Activated CD4-positive, alpha-beta T cell treated with anti-CD3 and anti-CD28 coated beads for 48 hours (primary cell): ENCODE measurements at places on chromosomes 11 and 22.

DNA sequence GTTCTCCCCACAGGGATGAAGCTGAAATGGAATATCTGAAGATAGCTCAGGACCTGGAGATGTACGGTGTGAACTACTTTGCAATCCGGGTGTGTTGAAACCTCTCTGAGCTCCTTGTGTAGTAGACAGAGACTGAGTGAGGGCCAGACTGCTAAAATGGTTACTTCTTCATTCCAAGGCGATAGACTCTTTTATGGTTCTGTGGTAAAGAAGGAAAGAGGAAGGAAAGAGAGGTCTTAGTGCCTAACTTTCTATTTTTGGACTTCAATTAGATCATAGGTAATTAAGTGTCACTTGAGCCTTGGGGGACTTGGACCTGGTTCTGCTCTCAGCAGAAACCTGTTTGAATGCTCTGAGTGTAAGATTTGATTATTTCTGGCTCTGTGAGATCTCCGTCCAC, 54.7 kb downstream of the NF2 start:
- no peak for DNase-seq

GRCh38 chr11:60924906-60925853, 920 bp downstream of the TMEM132A start:
- DNase-seq = no peak

DNA sequence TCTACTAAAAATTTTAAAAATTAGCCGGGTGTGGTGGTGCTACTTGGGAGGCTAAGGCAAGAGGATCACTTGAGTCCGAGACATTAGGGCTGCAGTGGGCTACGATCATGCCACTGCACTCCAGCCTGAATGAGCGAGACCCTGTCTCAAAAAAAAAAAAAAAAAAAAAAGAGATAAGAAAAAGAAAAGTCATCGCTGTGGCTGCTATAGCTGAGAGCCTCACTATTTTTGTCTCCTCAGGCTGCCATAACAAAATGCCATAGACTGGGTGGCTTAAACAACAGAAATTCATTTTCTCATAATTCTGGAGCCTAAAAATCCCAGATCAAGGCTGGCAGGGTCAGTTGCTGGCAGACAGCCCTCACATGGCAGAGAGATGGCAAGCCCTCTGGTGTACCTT, 30.1 kb upstream of the DEPDC7 start:
- no peak for DNase-seq

- no peak for DNase-seq
Observed at GRCh38 chr22:48594757-48595510, 1232.7 kb downstream of the BRD1 start.

GRCh38 chr22:23178512-23179254, 1.6 kb upstream of the BCR start:
- DNase-seq = peak; percentile 71

DNA sequence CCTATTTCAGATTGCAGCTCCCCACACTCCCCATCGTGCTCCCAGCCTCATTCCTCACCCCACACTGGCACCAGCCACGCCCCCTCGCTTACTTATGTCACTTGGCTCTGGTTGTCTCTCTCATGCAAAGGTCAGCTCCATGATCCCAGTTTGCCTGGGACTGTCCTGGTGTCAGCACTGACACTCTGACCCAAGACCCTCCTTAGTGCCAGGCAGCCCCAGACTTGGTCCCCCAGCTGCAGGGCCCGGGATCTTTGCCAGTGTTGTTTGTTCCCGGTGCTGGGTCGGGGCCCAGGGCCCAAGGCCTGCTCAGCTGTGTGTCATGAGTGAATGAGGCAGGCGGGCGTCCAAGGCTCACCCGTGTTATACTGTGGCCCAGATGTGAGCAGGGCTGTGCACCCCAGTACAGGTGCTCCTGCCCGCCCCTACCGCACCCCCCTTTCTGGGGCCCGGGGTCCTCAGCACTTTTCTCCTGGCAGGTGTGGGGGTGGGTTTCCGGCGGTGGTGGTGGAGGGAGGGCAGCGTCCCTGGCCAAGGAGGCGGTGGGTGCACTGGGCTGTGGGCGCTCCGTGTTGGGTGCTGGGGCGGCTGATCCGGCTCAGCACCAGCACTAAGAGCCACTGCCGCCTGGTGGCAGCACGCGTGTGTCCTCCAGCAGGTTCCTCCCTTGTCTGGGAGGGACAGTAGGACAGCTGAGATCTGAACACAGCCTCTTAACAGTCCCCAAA, 19.5 kb downstream of the IL17REL start:
- peak; percentile 81 for DNase-seq

DNA sequence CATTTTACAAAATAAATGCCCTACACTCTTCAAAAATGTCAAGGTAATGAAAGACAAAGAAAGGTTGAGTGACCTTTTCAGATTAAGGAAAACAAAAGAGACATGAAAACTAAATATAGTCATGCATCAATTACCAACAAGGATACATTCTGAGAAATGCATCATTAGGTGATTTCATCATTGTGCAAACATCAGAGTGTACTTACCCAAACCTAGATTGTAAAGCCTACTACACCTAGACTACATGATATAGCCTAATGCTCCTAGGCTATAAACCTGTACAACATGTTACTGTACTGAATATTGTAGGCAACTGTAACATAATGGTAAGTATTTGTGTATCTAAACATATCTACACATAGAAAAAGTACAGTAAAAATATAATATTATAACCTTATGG, 26.7 kb downstream of the INTS4 start:
- DNase-seq = no peak

DNA sequence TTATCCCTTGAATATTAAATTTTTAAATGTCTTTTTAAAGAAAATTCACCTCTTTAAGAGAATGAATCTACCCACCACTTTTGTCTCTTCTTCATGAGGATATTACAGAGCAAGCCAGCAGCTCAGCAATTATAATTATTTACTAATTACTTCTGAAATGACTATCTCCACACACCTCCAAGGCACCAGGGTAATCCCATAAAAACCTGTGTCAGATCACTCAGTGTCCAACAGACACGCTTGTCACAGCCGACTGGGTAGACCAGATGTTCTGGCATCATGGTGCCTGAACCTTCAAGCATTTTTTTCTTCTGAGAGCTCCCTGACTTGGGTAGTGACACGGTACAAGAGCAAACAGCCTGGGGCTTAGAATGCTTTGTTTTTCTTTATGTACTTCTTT, 61.4 kb downstream of the EFCAB6 start:
- no peak for DNase-seq

DNA sequence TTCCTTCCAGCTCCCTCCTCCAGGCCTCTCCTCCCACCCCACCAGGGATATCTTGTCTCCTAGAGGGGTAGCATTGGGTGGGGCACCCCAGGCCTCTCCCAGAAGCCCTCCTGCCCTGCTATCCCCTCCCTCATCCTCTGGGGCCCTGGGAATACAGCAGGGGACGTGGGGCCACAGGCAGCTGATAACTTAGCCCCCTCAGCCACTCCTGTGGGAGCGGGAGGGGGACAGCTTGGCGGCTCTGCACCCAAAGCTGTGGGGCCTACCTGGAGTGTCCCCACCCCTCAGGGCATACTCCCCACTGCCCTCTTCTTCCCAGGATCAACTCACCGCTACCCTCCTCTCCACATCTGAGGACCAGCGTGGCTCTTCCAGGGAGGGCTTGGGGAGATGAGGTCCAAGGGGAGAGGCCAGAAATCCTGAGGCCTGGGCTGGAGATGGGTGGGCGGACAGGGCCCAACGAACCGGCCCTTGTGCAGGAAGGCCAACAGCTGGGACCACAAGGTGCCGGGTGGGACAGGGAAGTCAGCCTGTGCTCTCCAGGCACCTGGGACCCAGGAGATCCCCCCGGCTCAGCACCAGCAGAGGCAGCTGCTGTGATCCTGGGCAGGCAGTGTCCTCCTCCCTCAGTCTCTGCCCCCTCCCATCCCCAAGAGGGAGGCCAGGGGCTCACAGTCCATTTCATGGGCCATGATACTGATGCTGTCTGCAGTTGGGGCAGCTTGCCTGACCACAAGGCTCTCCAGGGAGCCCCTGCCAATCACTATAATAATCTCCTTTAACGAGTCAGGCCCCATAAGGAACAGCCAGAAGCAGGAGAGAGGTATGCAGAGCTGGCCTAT, 23.2 kb downstream of the NEAT1 start:
- no peak for DNase-seq

DNA sequence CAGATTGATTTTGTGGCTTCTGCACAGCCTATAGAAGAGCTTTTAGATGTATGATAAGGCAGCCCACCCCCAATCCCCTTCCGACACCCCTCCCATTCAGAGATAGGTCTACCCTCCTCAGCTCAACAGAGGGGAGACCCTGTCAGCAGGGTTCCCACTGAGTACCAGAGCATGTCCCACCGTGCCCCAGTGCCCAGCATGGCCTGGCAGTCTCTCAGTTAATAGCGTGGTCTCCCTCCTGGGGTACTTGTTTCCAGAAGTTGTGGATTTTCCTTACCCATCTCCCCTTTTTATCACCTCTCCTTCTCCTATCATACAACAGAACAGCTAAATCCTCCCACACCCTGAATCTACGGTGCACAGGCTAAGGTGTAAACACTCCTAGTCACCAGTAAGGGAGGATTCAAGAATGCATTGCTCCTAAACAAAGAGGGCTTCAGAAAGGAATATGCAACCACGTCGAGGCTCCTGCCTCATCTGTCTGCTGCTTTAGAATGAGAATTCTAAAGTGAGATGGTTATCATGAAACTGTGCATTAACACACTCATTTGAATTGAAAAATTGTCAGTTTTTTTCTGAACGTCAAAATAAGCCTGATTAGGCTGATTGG, 6.7 kb downstream of the PLAAT2 start:
- no peak for DNase-seq

- DNase-seq = no peak
Observed at GRCh38 chr11:1807264-1807995, 27.4 kb upstream of the SYT8 start.

GRCh38 chr11:59191095-59191494, 19.2 kb downstream of the DTX4 start:
- DNase-seq = no peak

GRCh38 chr11:92929246-92929645, 40.2 kb upstream of the MTNR1B start:
- no peak for DNase-seq

DNA sequence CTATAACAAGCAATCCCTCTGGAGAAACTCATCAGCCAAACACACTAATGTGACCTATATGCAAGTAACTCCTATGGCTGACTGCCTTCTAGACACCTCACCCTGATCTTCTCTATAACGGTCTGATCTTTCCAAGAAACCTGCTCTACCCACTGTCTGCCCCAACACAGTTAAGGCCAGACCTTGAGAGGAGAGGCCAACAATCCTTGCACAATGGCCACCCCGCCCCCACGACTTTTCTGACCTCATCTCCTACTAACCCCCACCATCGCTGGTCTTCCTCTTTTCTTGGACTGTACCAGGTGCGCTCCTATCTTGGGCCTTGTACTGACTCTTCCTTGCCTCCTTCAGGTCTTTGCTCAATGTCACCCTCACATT, 12.5 kb downstream of the HIRA start:
- no peak for DNase-seq

- no peak for DNase-seq
Observed at GRCh38 chr22:48632646-48633246, 1194.9 kb downstream of the BRD1 start.

DNA sequence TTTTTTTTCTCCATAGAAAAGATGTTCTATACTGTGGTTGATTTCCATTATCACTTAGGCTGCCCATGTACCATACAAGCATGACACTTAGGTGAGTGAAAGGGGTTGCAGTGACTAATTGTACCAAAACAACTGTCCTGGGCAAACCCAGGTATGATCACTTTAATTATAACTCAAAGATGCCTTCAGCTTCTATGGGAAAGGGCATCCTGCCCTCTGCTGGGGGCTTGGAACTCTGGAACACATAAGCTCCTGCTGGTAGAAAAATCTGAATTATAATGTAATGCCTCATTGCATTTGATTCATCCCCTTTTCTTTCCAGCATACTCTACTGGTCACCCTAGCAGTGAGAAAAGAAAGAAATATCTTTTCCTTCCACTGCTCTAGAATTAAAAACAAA, 206.3 kb downstream of the DDX10 start:
- DNase-seq = peak; percentile 31

- peak; percentile 9 for DNase-seq
Observed at GRCh38 chr11:121291896-121292494, 576 bp upstream of the SC5D start.

DNA sequence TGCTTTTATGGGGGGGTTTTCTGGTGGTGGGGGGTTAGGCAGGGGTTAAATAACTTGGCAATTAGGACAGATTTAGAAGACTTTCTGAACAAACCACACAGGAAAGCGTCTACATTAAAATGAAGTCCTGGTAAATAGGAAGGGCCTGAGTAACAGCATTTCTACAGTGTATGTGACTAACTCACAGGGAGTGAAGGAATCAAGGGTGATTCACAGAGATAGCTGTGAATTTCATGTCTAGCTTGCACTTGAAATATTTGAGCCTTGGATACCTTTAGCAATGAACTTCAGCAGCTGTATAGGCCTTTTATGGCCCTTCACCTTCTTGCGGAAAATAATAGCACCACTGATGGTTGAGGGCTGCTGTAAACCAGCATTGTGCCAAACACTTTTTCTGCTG, 26.1 kb upstream of the LDHA start:
- no peak for DNase-seq

- DNase-seq = no peak
Observed at GRCh38 chr11:105111145-105111944, 28.2 kb downstream of the CARD18 start.

DNA sequence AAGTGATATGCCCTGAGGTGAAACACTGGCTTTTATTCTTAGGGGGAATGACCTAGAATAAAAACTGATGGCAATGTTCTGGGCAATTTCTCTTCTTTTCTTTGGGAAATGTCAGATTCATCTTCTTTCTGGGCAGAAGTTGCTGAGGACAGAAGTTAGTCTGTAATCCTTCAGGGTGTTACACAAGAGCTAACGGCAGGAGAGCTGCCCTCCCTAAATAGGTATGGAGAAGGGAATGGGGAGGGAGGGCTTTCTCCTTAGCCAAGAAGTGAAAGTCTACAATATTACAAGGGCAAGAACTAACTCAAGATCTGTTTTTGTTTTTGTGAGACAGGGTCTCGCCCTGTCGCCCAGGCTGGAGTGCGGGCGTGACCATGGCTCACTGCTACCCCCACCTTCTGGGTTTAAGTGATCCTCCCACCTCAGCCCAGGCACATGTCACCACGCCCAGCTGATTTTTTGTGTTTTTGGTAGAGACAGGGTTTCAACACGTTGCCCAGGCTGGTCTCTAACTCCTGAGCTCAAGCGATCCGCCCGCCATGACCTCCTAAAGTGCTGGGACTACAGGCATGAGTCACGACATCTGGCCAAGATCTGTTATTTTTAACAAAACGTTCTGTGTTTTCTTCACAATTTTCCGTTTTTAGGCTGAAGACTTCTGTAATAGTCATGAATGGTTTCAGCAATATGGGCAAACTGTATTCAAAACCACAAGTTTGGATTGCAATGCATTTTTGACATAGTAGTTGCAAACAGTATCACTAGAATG, 7.2 kb downstream of the PIWIL4 start:
- no peak for DNase-seq
